Effector memory CD4-positive, alpha-beta T cell (primary cell): ENCODE measurements at places on chromosomes 6 and 20.

- DNase-seq = no peak
Observed at GRCh38 chr6:66771626-66772025, 1064.6 kb upstream of the EYS start.

GRCh38 chr20:21559305-21559704 is 45.4 kb upstream of the NKX2-2 start:
- DNase-seq = no peak

DNA sequence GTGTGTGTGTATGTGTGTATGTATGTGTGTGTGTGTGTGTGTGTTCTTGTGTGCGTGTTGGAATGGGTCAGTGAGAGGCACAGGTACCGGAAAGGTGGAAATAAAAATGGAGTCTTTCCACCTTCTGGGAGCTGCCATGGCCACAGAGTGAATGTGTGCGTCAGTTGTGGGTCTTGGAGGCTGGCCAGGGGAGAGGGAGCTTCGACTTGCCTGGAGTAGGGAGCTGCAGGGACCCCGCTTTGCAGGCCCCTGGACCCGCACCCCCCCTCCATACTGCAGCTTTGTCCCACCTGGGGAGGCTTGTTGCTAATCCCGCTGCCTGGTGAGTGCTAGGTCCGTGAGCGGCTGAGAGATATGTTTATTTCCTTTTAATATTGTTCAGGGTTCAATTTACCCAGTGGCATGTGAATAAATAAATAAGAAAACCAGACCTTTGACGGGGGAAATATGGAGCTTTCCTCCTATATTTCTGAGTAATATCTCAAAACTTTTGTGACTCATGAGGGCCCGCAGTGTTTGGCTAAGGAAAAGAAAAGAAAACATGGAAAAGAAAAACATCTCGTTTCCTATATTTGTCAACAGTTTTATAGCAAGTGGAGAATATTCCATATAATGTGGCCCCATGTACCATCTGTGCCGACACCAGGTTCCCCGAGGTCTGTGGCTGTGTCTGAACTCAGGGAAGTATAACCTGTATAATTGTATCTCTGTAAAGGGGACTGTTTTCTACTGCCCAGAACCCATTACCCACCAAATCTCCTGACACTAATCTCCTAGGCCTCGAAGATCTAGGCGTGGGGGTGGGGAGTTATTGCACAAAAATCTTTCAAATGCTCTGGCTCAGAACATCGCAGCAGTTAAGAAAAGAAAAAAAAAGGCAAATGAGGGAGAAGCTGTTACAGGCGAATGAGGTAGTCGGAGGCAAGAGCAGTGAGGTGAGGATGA is 24.6 kb upstream of the CCDC167 start:
- no peak for DNase-seq

DNA sequence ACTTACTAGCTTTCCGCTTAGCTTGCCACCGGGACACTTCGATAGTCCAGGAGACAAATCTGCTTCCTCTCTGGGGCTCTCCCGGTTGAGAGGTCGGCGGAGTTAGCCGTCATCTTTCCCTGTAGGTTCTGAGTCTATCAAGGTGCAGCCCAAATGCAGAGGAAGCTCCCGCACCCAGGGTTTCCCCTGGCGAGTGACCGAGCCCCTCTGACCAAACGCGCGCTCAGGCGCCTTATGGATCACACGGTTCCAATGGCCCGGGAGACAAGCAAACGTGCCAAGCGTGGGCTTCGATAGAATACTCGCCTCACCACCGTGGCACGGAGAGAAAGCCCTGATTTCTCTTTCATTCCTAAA is 15.8 kb upstream of the FOXC1 start:
- no peak for DNase-seq

GRCh38 chr20:32404017-32404416 is 45.9 kb downstream of the ASXL1 start:
- no peak for DNase-seq

- DNase-seq = no peak
Observed at GRCh38 chr20:8242066-8242465, 110.0 kb downstream of the PLCB1 start.

GRCh38 chr6:19994909-19995308 is 157.7 kb downstream of the ID4 start:
- no peak for DNase-seq

DNA sequence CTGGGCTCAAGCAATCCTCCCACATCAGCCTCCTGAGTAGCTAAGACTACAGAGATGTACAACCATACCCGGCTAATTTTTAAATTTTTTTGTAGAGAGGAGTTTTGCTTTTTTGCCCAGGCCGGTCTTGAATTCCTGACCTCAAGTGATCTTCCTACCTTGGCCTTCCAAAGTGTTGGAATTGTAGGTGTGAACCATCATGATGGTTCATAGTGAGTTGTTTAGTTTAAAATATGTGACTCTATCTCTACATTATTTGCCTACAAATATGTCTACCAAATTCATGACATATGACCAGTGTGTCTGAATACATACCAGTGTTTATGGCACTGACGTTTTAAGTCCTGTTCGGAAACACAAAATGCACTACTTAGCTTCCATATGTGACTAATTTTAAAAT is 154.9 kb downstream of the GMPR start:
- no peak for DNase-seq
